Esophagus squamous epithelium (tissue), 5 donors: ENCODE measurements at places on chromosomes 6 and 20.

GRCh38 chr20:6590891-6591637 is 176.4 kb upstream of the BMP2 start:
- no peak for DNase-seq

GRCh38 chr20:45456632-45457031 is 12.9 kb upstream of the WFDC2 start:
- no peak for DNase-seq

DNA sequence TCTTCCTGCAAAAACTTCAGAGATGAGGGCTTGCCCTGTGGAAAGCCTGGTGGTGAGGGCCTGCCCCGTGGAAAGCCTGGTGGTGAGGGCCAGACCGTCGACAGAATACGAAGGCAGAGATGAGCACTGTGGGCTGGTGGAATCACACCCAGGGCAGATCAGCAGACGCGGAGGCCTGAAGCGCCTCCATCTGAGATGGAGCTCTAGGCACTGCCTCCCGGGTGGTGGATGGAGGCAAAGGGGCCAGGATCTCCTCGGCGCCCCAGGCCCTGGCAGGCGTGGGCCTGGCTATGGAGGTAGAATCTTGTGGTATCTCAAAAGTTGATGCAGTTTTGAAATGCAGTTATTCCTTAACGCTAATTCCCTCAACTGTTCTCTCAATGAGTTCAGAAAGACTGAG is 104.8 kb downstream of the PSMB1 start:
- no peak for DNase-seq

DNA sequence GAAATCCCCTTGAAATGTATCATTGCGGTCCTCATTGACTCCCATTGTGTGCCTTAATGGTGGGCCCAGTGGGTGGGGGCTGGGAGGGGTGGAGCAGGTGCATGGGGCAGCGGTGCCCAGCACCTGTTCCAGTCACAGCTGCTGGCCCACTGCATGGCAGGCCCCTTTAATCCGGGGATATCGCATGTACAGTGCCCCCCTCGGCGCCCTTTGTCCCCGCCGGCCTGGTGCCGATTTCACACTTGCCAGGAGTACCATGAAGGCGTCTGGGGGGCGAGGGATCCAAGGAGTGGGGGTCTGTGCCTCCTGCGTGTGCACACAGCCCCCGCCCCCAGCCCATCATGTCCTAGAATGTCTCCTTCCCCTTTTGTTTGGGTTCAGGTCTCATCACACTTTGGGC is 2.8 kb downstream of the SNAI1 start:
- DNase-seq = no peak

- DNase-seq = no peak
Measured at GRCh38 chr6:134402372-134402984, 84.6 kb upstream of the SGK1 start.

DNA sequence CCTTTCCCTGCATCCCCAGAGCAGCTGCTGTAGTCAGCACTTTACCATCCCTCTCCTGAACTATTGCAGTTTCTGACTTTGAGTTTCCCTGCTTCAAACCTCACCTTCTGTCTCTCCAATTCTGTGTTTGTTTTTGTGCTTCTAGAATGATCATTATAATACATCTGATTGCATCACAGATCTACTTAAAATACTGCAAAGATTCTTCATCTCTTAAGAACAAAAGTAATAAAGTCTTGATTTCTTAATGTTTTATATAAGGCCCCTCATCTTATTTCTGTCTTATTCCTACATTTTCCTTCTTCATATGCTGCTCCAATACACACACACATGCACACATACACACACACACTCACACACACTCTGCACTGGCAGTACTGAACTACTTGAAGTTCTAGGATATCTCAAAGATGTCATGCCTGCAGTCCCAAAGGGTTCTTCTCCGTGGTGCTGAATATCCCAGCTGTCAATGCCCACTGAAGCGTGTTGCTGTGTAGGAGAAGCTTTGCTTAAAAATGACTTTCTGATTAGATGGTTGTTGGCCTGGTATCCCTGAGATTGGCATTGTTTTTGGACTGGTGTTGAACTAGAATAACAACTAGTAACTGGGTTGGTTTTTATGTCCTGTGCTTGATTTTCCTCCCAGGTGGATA is 97.2 kb downstream of the MAP3K4 start:
- no peak for DNase-seq

DNA sequence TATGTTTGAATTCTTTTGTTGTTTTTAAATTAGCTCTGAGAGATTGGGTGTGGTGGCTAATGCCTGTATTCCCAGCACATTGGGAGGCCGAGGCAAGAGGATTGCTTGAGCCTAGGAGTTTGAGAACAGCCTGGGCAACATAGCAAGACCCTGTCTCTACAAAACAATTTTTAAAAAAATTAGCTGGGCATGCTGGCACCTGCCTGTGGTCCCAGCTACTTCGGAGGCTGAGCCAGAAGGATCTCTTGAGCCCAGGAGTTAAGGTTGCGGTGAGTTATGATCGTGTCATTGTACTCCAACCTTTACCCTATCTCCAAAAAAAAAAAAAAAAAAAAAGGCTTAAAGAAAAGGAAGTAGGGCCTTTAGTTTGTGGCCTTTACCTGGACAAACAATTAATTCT is 22.9 kb downstream of the DHX35 start:
- DNase-seq = no peak

DNA sequence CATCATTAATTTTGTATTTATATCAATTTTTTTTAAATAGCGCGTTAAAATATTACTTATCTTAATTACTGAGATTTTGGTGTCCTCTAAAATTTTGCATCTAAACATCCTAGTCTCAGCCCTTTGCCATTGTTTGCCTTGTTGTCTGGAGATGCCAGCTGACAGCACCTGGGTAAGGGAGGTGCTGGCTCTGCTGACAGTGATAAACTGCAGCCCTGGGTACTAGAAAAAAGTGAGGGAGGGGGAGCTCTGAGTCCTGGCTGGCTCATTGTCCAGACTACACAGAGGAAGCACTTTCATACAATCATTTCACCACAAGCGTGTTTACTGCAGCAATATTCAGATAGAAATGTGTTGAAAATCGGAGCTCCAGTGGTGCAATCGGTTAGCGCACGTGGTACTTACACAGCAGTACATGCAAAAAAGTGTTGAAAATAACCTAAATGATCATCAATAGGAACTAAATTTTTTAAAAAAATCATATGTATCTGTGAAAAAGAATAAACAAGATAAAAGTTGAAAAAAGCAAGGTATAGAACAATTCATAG is 18.5 kb upstream of the UBR2 start:
- DNase-seq = no peak

DNA sequence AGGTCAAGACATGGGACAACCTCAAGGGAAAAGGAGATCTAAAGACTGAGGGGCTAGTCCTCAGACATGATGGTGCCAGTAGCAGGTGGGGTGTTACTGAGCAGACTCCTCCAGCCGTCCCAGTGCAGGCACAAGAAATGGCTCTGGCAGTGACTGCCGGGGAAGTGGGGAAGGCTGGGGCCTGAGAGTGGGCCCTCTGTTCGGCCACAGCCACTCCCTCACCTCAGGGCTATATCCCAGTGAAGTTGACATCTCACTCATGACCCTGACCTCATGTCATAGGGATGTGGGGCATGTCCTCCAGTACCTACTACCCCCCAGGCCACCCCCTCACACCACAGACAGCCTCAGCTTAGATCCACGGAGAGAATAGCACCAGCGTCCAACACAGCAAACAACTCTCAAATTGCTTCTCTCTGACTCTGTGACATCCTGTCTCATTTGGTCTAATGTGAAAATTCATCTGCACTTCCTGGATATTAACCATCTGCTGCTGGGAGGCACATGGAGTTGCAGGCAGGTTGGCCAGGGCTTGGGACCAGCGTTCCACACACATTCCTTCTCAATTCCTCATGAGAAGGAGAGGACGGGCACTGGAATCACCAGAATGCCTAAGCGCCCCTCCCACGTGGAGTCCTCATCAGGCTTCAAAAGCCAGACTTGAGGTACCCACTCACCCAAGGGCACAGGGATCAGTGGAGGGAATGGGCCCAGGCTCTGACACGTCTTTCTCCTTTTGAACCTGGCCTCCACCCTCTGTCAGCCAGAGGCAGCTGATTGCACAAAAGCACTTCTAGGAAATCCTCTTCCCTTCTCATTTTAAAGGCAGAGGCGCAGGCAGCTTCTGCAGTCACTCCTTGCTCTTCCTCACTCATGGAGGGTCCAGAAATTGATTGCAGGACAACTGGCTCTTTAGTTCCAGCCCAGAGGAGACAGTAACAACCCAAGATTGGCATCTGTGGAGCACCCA is 163.6 kb upstream of the CST7 start:
- DNase-seq = no peak

DNA sequence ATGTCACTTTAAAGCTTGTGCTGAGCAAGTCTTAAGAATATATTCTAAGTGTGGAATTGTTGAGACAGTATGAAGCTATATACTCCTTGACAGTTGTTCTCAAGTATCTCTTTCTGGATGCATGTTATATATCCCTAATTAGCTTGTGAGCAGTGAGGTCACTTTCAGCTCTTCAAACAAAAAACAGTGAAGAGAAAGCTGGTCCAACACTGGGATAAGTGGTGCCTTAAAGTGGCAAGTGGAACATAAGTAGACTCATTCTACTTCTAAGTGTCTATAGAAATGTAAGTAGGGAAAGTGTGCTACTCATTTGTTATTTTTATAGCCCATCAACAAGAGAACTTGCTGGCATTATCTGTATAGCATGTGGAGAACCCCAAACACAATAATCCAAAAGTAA is 133.1 kb upstream of the BACH2 start:
- no peak for DNase-seq

- DNase-seq = no peak
Measured at GRCh38 chr6:1558388-1558787, 51.3 kb upstream of the FOXC1 start.

GRCh38 chr6:138594758-138595140 is 95.5 kb upstream of the NHSL1 start:
- no peak for DNase-seq

DNA sequence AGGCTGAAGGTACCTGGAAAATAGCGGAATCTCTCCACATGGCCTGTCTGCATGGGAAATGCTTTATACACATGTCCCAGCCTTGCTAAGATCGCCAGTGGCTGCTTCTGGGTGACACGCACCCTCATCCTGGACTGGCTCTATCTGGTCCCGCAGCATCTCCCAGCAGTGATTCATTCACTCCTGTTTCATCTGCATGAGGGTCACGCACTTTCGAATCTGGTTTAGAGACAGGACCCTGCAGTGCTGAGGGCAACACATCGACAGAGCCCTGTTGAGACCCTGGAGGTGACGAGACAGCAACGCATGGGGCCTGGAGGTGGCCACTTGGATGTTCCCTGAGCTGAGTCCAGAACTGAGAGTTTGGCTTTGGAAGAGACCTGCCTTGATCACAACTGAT is 136.5 kb downstream of the SMOC2 start:
- no peak for DNase-seq

GRCh38 chr6:3808199-3808598 is 41.0 kb upstream of the FAM50B start:
- no peak for DNase-seq

DNA sequence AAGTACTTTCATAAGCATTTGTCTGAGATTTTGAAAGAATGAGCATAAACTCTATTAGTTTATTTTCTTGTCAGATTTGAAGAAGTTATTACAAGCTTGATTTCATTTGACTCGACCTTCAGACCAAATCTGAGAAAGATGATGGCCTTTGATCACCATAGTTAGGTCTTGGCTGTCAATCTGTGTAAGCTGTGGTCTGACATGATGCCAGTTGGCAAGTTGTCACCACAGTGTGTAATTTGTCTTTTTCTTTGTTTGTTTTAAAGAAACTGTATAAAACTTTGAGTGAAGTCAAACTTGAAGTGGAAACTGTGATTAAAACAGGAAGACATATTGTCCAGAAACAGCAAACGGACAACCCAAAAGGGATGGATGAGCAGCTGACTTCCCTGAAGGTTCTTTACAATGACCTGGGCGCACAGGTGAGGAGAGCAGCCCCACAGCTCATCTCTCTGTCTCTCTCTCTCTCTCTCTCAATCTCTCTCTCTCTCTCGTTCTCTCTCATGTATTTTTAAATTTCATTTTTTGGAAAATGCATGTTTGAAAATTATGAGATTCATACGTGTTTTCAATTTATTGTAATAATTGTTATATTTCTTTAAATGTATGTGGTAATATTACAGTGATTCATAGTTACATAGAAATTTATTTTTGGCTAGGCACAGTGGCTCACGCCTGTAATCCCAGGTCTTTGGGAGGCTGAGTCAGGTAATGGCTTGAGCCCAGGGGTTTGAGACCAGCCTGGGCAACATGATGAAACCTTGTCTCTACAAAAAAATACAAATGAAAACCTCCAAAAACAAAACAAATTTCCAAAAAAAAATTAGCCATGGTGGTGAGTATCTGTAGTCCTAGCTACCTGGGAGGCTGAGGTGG is 208.1 kb downstream of the UTRN start:
- no peak for DNase-seq

DNA sequence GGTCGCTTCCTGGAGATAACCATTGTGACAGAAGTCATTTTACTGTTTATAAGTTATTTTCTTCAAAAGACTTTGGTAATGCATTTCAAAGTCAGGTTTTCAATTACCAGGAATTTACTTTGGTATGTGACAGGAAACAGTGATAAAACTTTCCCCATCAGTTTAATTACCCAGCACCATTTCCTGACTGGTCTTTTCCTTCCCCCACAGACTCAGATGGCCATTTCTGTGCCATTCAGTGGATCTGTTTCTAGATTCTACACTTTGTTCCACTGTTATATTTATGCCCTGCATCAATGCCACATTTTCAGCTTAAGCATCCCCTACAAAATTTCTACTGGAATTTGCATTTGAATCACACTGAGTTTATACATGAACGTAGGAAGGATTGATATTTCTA is 16.3 kb downstream of the RRBP1 start:
- DNase-seq = no peak

DNA sequence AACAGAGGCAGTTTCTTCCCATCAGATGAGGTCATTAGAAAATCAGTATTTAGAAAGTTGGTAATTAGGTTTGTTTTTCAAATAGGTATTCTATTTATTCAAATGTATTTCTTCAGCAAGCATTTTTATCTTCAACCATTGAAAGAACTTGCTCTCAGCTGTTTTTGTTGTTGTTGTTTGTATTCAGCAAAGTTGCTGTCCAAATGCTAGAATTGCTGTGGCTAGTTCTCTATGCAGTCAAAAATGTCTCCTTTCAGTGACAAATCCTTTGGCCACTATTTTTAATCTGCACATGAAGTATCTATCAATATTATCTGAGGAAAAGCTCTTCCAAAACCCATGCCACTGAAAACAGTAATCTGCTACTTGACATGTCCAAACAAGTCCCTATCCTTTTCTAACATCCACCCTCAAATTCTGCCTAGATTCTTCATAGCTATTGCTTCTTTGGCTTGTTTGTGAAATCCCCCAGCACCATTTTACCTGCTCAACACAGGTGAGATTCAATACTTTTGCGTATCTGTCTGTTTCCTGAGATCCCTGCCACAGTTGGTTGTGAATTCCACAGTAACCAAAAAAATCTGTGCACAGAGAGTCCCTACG is 1005.4 kb downstream of the GRIK2 start:
- no peak for DNase-seq

GRCh38 chr6:126107475-126108166 is 121.3 kb downstream of the TRMT11 start:
- DNase-seq = no peak
